ENCODE measurements at places on chromosomes 7 and 10. TPM values are rescaled to one million over a fixed set of nuclear protein-coding genes. Genes with fewer than 3 reads are reported as not detected.

The CCL26 gene
- not detected for total RNA-seq

The ATP6V0A4 gene
- 0.08 TPM for total RNA-seq

The DOCK1 gene
- not detected for total RNA-seq

The TMEM209 gene
- total RNA-seq, result 35.9 TPM

The ATOH7 gene
- not detected for total RNA-seq

The NAT16 gene
- not detected for total RNA-seq

All from activated naive CD4-positive, alpha-beta T cell treated with anti-CD3 and anti-CD28 coated beads, Interleukin-2, amount 10 ng/mL, durations not matched to agents 5 hours and 36 hours (primary cell).